Activated naive CD4-positive, alpha-beta T cell treated with Interleukin-2 at 50 U/mL for 16 hours (primary cell): ENCODE measurements at places on chromosomes 11 and 22.

- no peak for DNase-seq
These were observed 12.0 kb downstream of the PRSS23 start for GRCh38 chr11:86812322-86812670.

GRCh38 chr11:30451167-30451566 is 128.3 kb downstream of the ARL14EP start:
- no peak for DNase-seq

GRCh38 chr22:27598792-27599191 is 202.8 kb downstream of the MN1 start:
- no peak for DNase-seq

- no peak for DNase-seq
These were observed 494.6 kb downstream of the MIAT start for GRCh38 chr22:27152033-27152432.

DNA sequence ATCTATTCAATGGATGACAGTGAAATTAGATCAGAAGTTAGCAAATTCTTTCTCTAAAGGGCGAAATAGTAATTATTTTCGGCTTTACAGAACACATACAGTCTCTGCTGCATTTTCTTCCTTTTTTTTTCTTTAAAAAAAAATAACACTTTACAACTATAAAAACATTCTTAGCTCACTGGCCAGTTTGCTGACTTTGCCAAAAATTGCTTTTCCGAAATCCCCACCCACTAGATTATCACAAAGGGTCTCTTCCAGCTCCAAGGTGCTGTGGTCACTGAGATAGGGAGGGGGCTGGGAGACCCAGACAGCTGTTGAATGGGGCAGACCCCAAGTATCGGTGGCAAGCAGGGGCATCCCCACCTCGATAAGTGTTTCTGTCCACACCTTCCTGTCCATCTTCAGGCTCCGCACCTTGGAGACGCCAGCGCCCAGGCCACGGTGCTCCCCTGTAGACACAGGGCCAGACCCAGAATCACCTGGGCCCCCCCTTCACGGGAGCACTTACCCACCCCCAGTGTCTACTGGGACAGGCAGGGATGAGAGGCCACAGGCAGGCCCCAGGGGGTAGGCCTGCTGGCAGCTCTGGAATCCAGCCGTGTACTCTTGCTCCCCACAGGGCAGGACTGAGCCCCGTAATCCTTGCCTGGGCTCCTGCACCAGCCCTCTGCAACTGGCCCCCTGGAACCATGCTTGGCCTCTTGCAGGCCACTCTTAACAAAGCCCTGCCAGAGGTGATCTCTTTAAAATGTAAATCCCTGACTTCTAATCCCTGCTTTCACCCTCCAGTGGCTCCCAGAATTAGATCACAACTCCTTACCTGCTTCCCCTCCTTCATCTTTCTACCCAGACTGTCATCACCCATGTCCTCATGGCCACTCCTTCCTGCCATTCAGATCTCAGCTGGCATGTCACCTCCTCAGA is 31.5 kb upstream of the PDE2A start:
- DNase-seq: no peak

DNA sequence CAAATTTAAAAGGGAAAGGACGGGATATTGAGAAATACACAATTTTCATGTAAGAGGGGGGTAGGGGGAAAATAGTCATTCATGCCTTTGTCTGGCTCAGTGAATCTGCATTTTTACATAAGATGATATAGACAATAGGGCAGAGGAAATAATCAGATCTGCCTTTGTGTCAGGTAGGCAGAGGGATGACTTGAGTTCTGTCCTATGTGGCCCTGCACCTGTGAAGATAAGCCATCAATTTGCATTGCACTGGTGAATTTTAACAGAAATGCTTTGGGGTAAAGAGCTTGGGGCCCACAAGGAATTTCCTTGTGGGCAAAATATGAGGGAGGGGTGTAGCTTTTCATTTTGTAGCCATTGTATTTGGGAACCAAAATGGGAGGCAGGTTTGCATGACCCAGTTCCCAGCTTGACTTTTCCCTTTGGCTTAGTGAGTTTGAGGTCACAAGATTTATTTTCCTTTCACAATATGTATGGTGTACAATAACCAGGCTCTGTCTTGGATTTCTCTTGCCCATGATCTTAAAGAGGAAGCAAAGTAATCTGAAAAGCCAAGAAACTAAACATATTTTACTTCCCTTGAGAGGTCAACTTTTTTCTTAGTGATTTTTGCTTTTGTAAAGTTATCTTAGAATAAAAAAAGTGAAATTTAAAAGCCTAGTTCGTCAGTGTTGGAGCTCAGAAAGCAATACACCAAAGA is 77.7 kb upstream of the SORL1 start:
- DNase-seq: no peak

- no peak for DNase-seq
These were observed 98.5 kb downstream of the CTTN start for GRCh38 chr11:70496591-70497535.

DNA sequence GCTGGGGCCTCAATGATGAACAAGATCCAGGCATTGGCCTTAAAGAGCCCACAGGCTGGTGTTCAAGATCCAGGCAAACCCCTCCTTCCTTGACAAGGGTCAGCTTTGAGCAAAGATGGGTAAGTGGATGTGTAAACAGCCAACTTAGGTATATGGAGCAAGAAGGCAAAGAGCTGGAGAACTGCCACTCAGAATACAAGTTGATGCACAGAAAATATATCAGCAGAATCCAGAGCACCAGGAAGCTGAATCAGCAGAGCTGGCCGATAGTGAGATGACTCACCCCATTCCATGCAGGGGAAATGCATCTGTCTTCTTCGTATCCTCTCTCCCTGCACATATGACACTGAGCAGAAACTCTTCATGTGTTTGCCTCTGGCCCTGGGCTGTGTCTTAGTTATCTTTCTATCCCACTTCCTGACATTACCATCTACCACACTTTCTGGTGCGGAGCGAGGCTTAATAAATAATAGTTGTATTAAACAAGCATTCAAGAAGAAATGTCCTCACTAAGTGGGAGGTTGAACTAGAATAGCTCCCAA is 57.8 kb downstream of the ENDOD1 start:
- DNase-seq: no peak

DNA sequence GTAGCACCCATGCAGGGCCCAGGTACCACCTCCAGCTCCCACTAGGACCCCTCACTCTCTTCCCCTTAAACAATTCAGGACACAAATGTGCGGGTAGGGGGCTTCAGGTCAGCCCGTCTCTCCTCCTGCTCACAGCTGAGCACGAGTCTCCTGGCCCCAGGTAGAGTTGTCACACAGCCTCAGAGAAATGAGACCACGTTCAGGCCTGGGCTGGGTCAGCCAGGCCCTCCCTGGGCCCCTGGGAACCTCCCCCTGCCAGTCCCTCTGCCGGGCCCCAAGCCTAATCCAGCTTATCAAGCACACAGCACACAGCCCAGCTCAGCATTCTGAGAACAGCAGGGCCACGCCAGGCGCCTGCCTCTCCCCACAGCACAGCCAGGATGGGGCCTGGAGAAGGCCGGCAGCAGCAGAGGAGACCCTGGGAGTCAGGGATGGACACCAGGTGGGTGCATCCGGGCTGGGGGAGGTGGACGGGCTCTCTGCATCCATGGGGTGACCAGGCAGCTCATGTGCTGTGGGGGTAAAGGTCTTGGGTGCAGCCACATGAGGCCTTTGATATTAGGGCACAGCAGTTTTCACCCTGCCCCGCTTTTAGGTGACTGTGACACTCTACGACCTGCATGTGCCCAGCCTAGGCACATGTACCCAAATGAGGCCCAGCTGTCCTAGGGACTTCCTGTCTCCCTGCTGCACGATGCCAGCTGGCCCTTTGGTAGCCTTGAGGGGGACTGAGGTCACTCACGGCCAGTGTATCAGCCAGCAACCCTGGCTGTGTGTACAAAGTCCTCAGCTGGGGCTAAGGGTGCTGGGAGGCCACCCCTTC is 87.0 kb downstream of the MORC2 start:
- DNase-seq: no peak

DNA sequence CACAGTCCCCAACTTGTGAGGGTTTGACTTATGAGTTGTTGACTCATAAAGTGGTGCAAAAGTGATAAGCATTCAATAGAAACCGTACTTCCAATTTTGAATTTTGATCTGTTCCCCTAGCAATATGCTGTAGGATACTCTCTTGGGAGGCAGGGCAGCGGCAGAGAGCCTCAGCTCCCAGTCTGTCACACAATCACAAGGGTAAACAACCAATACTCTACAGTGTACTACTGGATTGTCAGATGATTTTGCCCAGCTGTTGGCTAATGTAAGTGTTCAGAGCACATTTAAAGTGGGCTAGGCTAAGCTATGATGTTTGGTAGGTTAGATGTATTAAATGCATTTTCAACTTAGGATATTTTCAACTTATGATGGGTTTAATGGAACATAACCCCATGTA is 13.7 kb upstream of the NXPE2 start:
- DNase-seq: no peak

DNA sequence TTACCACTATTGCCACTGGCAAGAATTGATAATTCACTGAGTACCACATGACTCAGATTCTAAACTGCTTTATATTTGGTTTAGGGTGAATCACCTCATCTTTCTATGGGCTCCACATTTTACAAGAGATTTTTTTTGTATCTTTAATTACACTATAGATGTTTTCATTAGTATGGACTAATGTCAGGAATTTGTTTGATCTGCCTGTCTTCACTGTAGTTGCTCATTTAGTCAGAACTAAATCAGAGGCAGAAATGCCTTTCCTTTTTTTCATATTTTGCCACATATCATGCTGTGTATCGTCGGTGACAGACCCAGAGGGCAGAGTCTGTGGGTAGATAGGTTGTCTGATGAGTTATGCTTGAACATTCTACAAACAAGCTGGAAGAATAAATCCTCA is 524.1 kb downstream of the METTL15 start:
- no peak for DNase-seq

DNA sequence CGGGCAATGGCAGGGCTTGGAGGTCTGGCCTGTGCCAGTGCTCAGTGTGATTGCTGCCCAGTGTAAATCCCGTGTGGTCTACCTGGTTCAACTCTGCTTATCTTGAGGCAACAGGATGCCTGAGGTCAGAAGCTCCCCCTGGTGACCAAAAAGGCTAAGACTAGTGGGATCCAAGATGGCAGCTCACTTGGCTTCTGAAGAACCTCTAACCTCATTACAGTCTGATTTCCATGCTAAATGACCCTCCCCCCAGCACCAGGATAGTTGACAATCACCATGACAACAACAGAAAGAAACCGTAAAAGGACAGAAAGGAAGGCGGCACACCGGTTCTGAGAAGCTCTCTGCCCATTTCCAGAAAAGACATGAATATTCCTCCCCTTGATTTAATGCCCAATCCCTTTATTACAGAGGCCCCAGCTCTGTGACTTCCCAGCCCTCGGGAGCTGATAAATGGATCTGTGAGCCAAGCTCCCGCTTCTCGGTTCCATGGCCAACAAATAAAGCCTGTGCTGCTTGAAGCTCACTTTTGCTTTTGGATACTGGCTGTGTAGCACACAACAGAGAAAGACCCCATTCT is 398.4 kb downstream of the CTTN start:
- DNase-seq: no peak

GRCh38 chr11:127552446-127552845 is 551.9 kb upstream of the KIRREL3 start:
- DNase-seq: no peak

DNA sequence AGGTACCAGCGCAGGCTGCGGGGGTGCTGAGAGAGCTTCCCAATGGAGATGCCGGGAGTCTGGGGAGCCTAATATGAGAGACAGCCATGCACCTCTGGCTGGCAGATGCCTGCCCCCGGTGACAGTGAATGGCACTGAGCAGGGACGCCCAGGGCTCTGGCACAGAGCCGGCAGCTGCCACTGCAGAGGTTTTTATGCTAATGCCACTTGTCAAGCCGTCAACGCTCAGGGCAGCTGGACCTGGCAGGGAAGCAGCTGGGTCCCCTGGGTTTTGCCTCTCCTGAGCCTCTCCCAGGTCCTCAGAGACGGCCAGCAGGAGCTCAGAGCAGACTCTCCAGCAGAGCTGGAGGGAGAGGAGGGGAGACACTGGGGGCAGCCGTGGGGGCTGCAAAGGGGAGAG is 573.6 kb downstream of the BUD13 start:
- DNase-seq: no peak

DNA sequence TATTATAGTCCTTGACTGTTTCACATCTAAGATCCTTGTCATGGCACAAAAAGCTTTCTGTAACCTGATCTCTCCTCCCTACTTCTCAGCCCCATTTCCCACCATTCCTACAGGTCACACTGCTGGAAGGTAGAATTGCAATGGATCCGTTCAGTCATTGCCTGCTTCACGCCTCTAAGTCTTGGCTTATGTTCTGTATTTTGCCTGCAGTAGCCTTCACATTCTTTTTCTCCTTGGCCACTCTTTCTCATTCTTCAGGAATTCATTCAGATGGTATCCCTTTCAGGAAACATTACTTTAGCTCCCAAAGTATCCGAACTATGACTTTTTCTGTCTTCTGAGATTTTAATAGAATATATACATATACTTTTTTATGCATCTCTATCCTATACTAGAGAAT is 731.5 kb downstream of the NTM start:
- no peak for DNase-seq

DNA sequence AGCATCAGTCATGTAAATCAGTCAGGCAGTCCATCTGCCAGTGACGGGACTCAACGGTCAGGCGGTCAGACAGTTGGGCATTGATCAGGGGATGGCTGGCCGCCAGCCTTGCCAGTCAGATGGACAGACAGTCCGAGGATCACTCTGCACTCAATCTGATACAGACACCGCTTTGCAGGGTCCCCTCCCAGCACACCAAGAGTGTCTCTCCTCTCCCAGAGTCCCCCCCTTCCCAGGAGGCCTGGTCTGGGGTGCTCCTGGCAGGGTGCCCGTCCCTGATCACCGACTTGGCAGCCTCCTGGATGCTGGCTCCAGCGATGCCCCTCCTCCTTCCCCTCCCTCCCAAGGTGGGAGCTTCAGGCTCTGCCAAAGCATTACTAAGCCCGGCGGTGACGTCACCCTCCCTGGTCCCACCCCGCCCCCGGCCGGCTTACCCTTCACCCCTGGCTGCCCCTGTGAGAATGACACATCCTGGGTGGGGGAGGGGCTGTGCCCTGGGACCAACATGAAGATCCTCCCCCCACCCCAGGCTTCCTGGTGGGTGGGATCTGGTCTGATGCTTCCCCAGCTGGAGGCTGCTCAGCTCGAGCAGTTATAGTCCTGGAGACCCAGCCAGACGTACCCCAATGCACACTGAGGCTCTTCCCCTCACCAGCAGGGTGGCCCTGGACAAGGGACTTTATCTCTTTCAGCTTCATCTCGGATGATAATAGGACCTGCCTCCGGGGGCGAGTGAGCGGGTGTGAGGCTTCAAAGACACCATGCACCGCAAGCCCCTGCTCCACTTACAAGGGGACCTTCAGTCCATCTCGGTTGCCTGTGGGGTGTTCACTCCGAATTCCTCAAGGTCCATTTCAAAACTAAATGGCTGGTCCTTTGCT is 69.2 kb downstream of the CD82 start:
- peak; percentile 37 for DNase-seq

DNA sequence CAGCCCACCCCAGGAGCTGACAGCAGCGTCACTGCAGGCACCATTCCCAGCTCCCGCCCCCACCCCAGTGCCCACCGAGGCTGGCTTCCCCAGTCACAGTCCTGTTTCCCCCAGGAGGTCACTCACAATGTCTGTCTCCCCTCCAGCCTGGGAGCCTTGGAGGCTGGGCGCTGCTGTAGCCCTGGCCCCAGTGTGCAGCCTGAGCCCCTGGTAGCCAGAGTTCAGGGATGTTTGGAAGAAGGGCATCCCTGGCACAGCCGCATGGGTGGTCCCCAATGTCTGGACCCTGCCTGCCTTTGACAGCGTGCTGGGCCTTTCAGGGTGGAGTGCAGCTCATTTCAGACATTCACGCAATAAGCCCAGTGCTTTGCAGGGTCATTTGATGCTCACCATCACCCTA is 4.3 kb downstream of the CAPN5 start:
- DNase-seq: no peak
